Stimulated activated CD4-positive, alpha-beta T cell treated with anti-CD3 and anti-CD28 coated beads, Interleukin-1b, Interleukin-23, amount 100 ng/mL, for 4 hours (primary cell): ENCODE measurements at places on chromosomes 4 and X.

- no peak for DNase-seq
Measured at GRCh38 chr4:109649872-109650271, 53.4 kb downstream of the CASP6 start.

- no peak for DNase-seq
Measured at GRCh38 chrX:21963731-21964405, 23.4 kb downstream of the SMS start.

GRCh38 chr4:184373886-184374405 lies 100.4 kb downstream of the IRF2 start:
- no peak for DNase-seq

GRCh38 chrX:44456685-44457084 lies 86.0 kb downstream of the FUNDC1 start:
- DNase-seq = no peak

GRCh38 chr4:156571146-156571545 lies 400.5 kb downstream of the PDGFC start:
- DNase-seq = no peak

GRCh38 chr4:82047731-82048130 lies 326.1 kb downstream of the HNRNPD start:
- no peak for DNase-seq

DNA sequence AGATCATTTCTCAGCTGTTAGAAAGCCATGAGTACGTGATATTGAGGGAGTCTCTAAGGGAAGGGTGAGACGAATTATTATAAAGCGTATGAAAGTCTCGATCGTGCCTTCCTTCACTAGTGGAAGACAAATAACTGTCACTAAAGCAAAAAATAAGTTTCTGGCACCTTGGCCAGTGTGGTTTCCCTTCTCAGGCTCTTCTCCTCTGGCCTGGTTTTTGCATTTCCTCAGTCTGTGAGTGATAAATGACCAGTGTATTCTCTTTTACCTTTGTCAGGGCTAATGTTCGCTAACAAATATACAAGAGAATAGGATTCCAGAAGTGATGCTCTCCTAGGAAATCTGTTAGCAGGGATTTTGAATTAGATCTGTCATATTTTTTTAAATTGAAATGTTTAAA lies 19.6 kb downstream of the TXK start:
- no peak for DNase-seq
